ENCODE measurements at places on chromosomes 2 and 18.

DNA sequence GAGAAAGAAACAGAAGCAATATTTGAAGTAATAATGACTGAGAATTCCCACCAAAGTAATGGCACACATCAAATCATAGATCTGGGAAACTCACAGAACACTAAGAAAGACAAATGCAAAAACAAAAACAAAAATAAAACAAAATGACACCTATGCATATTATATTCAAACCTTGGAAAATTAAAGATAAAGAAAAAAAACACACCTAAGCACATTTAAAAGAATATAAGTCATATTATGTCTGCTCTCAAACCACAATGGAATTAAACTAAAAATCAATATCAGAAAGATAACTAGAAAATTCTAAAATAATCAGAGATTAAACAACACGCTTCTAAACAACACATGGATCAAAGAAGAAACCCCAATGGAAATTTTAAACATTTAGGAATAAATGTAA is 59.7 kb upstream of the GALNT5 start:
- DNase-seq = no peak

GRCh38 chr2:45896311-45896710 is 244.8 kb downstream of the PRKCE start:
- no peak for DNase-seq

DNA sequence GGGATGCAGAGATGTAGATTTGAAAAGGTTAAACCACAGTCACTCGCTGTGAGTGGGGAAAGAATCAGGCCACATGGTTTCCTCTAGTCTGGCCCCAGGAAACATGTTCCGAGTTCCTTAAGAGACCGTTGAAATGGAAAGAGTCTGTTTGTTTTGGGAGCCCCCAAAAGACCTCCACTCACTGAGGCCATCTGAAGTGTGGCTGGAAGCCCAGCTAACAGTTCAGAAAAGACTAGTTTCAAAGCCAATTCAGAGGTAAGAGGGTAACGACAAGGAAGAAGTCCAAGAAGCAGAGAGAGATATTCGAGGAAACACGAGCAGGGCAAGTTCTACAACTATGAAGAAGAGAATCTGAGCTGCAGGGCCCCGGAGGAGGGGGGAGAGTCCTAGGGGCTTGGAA is 61.0 kb downstream of the APOB start:
- DNase-seq = no peak

DNA sequence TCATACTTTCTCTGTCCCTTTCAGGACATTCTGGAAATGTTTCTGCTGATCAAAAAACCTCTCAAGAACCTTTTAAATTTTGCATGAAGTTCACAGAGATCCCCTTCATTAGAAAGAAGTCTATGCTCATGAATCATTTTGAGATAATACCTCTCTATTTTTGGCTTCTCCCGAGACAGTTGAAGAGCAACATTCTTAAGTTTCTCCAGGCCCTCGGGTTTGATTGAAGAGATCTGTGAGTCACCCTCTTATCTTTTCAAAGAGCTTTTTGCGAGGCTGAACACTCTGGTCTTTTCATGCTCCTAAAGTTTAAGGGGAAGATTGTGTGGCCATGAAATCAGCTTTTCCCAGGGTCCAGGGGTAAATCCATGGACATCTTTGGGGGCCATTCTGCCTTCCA is 354.2 kb downstream of the FBXO15 start:
- DNase-seq = no peak

- no peak for DNase-seq
These were observed 101.6 kb upstream of the TEX51 start for GRCh38 chr2:126796931-126797621.
